DMS53 (cell line): ENCODE measurements at places on chromosomes 2 and 18.

DNA sequence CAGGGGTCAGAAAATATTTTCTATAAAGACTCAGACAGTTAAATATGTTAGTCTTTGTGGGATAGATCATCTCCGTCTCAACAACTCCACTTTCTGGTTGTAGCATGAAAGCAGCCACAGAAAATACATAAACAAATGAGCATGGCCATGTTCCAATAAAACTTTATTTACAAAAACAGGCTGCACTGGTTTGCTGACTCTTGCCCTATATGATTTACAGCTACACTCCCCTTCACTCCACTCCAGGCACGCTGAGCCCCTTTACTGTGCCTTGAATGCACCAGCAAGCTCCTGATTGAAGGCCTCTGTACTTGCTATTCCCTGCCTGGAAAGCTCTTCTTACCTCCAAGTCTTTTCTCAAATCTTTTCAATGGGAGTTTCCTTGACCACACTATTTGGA, 5.8 kb upstream of the STAMBP start:
- DNase-seq = no peak

DNA sequence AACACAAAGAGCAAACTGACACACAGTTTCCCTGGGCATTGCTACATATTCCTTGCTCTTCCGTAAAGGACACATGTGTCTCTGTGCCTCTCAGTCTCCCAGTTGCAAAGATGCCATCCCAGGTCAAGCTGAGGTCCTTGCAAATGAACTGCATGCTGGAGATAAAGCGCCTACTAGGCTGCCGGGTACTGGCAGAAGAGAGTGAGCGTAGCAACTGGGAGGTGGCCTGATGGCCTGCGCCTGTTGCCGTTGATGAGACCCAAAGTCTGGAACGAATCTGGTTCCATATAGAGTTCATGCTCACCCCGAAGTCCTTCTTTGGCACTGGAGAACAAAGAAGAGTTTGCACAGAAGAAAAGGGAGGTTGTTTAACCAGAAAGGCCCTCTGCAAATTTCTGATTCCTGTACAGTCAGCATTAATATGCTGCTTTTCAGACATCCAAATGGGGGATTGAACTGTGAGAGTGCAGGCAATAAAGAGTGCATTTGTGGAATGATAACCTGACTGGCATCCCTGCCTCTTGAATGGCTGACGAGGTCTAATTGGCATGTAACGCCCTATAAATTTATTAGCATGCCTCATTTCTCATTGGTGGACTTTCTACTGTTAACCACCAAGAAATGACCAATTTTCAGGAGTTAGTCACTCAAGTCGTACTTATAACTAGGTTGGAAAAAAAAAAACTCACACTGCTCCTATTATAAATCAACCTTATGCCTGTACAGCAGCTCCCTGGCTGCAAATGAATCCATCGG, 78.7 kb downstream of the GBX2 start:
- no peak for DNase-seq

GRCh38 chr2:183868153-183868552, 730.2 kb upstream of the ZNF804A start:
- DNase-seq = peak; percentile 41

GRCh38 chr2:224781400-224781799, 65.2 kb upstream of the CCDC195 start:
- DNase-seq = no peak

GRCh38 chr2:229712136-229712535, 2.2 kb downstream of the DNER start:
- DNase-seq = peak; percentile 1

DNA sequence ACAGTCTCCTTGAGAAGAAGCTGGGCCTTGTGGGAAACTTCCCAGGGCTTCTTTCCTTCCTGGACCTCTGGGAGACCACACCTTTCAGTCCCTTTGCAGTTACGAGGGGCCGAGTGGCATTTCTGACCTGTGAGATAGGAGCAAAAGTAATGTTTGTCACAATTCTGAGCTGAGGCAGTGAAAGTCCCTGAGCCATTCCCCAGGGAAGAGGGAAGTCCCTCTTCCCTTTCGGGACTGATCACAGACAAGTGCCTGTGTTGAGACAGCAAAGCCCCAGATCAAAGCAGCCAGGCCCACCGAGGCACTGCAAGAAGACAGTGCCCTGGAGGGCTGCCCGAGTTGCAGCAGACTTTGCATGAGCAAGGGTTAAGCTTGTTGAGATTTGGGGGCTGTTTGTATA, 41.9 kb downstream of the RHOB start:
- DNase-seq = no peak
